ENCODE measurements at places on chromosomes 3 and 15.

DNA sequence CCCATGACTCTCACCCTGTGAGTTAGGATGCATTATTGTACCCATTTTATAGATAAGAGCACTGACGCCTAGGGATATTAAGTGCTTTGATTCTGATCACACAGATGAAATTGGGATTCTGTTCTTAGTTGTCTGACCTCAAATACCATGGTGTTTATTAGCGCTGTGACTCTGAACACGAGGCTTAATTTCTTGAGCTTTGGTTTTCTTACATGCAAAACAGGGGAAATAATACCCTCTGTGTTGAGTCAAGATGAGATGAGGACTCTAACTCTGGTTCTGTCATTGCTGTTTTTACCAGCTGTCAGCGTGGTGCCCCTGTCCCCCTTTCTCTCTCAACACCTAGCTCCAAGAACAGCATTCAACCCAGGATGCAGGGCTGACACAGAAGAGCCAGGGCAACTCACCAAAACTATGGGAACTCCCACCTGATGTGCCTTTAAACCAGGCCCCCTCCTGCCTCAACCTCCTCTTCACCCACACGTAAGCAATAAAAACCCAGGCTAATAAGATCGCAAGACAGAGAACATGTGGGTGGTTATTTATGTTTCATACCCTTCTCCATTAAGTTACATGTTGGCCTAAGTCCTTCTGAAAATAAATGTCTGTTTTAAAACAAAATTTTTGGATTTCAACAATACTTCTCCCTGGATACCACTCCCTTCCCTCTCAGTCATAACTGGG is 100.1 kb upstream of the SPATA12 start:
- DNase-seq: no peak

DNA sequence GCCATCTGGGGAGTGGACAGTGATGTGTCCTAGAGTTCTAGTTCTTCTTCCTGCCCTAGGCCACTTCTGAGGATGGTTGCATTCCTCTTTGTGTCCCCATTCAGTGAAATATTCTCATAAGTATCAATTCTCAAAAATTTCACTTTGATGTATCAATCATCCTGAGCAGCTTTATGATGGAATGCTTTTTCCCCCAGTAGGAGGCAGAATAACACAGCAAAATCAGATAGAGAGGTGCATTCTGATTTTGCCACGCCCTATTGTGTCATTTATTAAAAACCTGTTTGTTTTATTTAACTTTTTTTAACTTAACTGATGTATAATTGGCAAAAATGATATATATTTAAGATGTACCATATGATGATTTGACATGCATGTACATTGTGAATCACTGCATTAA is 656.0 kb upstream of the GRM7 start:
- no peak for DNase-seq

GRCh38 chr3:155549087-155549486 is 195.8 kb downstream of the PLCH1 start:
- no peak for DNase-seq

DNA sequence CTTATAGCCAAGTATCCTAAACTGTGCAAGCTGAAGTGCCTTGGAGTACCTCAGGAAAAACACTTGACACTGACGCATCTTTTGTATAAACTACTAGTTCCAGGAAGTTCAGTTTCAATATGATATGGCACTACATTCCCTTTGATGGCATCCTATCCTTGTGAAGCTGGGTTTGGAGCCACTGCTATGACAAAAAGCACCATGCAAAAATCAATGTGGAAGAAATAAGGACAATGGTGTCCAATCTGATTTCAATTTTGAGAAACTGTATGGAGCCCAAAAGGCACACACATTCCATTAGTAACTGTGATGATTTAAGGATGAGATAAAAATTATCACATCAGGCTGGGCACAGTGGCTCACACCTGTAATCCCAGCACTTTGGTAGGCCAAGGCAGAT is 5.6 kb downstream of the RPS27L start:
- DNase-seq: no peak

DNA sequence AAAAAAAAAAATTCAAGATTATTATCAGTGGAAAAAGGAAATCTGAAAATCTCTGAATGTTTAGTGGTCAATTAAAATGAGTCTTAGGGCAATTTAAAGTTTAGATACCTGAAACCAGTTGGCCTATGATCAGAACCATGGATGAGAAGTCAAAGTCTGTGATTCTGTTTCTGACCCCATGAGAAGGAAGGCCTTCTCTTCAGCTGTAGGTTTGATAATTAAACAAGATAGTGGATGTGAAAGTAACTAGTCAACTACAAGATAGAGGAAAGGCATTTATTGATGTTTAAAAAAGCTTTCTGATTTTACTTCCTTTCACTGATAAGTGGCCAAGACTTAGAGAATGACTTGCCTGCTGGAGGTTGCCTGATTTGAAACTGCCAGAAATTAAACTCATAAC is 8.7 kb downstream of the PLS1 start:
- no peak for DNase-seq

- no peak for DNase-seq
Measured at GRCh38 chr15:35867356-35867755, 321.4 kb upstream of the DPH6 start.

DNA sequence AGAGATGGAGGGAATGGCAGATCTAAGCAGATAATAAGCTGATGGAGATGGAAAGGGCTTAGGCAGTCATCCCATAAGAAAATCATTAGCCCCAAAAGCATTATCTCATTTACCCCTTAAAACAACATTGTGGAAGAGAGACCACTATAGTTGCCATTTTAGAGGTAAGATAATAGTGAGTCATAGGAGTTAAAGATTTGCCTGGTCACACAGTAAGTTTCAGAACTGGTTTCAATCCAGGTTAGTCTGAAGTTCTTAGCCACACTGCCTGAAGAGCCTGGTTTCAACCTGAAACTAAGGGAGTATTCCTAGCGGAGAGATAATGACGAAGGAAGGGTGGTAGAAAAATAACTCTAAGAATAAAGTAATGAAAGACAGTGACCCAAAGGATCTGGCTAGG is 13.0 kb upstream of the UBR1 start:
- DNase-seq: no peak
